ENCODE measurements at places on chromosomes 2 and 18.

DNA sequence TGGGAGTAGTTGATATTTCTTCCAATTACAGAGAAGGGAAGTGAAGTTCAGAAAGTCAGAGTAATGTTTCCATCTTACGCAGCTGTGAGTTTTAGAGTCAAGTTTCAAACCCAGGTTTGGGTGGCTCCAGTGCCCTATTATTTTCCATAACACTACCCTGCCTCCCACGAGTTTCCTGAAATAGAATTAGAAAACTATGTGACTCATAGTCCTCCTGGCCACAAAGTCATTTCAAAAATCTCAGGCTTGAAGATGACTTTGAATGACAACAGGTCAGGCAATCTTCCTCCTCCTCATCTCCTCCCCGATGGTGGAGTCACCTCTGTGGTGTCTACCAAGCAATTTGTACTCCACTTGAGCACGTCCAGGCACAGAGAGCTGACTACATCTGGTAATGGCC is 212.3 kb upstream of the TRIB2 start:
- peak; percentile 21 for DNase-seq

DNA sequence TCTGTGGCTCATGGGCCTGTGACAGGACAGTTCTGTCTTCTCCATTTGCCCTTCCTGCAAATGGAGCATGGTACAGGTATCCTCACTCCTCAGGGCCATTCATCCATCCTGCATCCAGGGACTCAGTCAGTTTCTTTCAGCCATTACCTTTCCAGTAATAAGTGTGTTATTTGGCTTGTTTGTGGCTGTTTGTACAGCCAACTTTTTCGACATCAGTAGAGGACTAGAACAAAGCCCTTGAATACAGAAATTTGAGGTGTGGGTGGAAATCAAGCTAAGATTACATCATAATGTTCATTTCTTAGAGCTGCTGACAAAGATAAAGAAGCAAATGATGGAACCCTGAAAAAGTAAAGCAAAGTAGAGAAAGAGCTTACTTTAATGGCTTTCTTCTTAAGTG is 290.4 kb downstream of the PTPRM start:
- no peak for DNase-seq

- no peak for DNase-seq
Measured at GRCh38 chr2:175807031-175807873, 194.8 kb downstream of the LNPK start.

GRCh38 chr2:119119076-119119785 is 39.3 kb downstream of the C1QL2 start:
- no peak for DNase-seq

GRCh38 chr18:54608028-54608642 is 17.1 kb downstream of the DYNAP start:
- no peak for DNase-seq

DNA sequence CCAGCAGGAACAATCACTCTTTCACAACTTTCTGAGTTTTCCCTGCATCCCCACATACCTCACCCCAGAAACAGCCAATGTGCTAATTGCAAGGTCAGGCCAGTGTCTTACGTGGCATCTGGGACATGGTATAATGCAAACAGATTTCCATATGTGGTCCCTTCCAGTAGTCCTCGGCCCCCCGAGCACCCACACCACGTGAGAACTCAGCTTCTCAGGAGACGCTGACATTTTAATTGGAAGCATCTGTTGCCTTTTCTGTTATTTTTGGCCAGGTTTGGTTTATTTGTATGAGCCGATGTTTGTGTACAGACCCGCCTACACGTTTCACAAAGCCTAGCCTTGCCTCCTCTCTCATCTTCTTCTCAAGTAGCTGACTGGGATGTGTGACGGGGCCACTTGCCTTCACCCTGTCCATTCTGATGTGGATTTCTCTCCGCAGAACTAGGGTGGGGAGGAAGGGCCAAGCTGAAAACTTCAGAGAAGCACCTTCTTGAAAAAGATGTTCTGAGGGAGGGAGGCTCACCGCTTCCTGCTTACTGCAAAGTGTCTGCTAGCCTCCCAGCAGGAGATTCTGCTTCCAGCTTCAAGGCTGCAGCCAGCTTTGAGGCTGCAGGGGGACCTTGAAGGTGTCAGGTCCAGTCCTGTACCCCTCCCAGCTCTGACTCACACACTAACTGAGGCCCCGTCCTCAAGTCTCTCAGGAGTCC is 109.6 kb upstream of the SLC14A2 start:
- DNase-seq, result no peak

GRCh38 chr2:119590873-119591272 is 46.6 kb downstream of the CFAP221 start:
- DNase-seq, result no peak

GRCh38 chr18:50848991-50849390 is 29.2 kb upstream of the MRO start:
- DNase-seq, result no peak

GRCh38 chr2:152186262-152186661 is 10.7 kb upstream of the STAM2 start:
- DNase-seq, result no peak

- no peak for DNase-seq
Measured at GRCh38 chr18:48751727-48752468, 198.9 kb downstream of the SMAD7 start.

DNA sequence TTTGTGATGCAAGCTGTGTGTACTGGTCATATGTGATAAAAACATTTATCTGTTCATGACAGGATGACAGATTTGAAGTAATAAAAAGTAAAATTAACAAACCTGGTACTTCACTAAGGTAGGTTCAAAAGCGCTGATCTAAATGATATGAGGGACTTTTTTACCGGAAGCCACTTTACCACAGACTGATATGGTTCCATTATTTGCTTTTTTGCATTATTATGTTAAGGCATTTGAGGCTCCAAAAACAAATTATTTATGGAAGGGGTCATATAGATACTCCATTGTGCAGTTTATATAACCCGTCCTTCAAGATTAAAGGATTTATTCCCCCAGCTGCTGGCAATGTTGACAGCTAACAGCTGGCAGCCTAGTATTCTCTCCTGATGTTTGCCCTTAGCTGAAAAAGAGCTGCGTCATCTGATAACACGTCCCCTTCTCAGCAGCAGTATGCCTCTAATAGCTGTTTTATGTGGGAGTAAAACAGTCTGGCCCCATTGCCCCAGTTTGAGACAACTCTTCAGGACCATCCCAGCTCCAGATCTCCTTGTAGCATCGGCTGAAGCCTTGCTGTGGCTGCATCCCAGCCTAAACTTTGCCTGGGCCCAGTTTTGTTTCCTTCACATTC is 84.8 kb upstream of the XIRP2 start:
- DNase-seq, result no peak

- DNase-seq, result no peak
Measured at GRCh38 chr2:2663401-2664036, 332.4 kb upstream of the MYT1L start.

- no peak for DNase-seq
Measured at GRCh38 chr2:224009605-224010315, 29.3 kb downstream of the SERPINE2 start.

- peak; percentile 12 for DNase-seq
Measured at GRCh38 chr2:854460-854859, 96.2 kb upstream of the SNTG2 start.

DNA sequence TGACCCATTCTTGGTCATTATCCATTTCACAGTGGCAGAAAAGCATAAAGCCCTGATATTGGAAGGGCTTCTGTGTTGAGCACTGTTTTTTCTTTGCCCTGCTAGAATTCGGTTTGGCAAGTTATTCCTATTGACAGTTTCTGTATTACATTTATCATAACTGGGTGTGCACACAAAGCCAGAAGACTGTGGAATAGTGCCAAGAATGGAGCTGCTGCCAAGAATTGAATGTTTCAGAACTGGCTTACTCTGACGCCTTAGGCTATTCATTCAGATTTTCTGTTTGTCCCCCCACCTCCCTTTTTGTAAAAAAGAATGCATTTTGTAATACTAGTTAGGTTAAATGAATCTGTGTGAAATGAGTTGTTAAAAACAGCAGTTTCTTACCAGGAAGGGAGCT is 12.7 kb downstream of the KDM3A start:
- DNase-seq, result no peak

GRCh38 chr2:14700753-14701152 is 68.2 kb downstream of the LRATD1 start:
- no peak for DNase-seq

DNA sequence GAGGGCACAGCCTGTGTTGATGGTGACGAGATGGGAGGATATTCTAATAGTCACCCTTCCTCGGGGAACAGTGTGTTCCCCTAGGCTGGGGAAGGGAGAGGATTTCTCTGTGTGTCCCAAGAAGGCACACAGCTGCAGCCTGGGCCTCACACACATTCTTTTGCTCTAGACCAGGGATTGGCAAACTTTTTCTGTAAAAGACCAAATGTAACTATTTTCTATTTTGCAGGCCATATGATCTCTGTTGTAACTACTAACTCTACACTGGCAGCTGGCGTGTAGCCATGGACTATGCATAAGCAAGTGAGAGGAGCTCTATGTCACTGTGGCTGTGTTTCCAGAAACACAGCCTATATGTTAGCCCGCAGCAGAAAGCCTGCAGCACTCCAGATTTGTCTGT is 65.8 kb downstream of the ARHGAP28 start:
- no peak for DNase-seq

DNA sequence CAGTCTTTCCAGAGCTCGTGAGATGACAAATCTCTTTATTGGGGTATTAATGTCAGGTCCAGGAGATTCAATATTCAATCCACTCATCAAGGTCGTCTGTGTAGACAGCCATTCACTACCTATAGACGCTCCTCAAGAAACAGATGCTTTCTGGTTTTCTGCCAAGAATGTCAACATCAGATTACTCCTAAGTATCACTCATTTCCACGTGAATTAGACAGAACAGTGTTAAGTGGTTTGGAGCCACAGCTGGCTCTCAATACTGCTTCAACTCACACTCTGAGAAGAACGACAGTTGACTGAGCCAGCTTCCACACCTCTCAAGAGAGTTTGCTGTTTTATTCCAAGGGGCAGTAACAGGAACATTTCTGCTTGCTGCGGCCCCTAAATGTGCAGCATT is 113.5 kb upstream of the NEDD4L start:
- no peak for DNase-seq
